Calu3 (cell line): ENCODE measurements at places on chromosomes 5 and 9. TPM values are rescaled to one million over a fixed set of nuclear protein-coding genes. Genes with fewer than 3 reads are reported as not detected.

- no peak overlapping the region for H3K27ac ChIP-seq
- peaks cover 97% of the 10 kb centered on the region for H3K27me3 ChIP-seq
- no peak for DNase-seq
- H3K36me3 ChIP-seq, result no peaks in the 10 kb centered on the region
These were observed 9.8 kb downstream of the NTNG2 start for GRCh38 chr9:132171702-132172101.

GRCh38 chr5:14488709-14489108 lies 92.9 kb upstream of the OTULINL start:
- no peak for DNase-seq
- H3K36me3 ChIP-seq, result peaks cover 48% of the 10 kb centered on the region
- no peak overlapping the region for H3K4me3 ChIP-seq
- H3K27ac ChIP-seq, result no peak overlapping the region
- no peaks in the 10 kb centered on the region for H3K4me1 ChIP-seq
- no peaks in the 10 kb centered on the region for H3K27me3 ChIP-seq

DNA sequence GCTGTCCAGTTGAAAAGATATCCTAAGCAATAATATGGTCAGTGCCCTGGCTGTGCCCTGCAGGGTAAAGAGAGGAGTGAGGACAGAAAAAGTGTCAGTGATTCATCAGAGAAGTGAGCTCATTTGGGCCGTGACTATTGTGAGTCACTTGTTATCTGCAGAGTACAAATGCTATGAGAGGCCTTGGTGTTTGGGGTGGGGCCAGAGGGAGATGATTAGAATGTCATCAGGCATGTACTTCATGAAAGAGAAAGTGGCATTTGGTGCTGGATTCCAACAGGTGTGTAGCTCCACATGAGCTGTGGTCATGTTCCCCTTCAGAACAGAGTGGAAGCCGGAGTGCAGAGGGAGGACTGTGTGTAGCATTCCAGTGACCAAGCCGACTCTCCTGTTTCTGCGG lies 174.1 kb downstream of the KDM4C start:
- no peaks in the 10 kb centered on the region for H3K27me3 ChIP-seq
- no peak overlapping the region for H3K27ac ChIP-seq
- DNase-seq, result no peak
- H3K36me3 ChIP-seq, result no peaks in the 10 kb centered on the region
- no peak overlapping the region for H3K4me3 ChIP-seq

DNA sequence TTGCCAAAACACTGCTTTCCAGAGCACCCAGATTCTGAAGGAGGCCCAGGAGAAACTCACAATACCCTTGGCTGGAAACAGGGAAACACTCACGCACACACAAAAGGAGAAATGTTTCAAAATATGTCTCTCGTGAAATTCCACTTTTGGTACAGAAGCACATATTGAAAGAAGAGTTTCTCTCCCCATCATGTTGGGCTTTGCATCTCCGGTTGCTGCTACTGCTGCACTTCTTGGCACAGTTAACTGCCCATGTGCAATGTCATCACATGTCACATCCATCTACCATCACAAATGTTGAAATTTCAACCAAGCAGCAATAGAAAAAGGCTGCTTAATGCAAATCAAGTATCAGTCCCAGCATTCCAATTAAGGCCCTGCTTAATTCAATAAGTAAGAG lies 72.1 kb downstream of the ABCA1 start:
- no peak overlapping the region for H3K4me3 ChIP-seq
- no peaks in the 10 kb centered on the region for H3K36me3 ChIP-seq
- H3K4me1 ChIP-seq, result peaks cover 35% of the 10 kb centered on the region
- DNase-seq, result no peak
- H3K27me3 ChIP-seq, result no peaks in the 10 kb centered on the region

DNA sequence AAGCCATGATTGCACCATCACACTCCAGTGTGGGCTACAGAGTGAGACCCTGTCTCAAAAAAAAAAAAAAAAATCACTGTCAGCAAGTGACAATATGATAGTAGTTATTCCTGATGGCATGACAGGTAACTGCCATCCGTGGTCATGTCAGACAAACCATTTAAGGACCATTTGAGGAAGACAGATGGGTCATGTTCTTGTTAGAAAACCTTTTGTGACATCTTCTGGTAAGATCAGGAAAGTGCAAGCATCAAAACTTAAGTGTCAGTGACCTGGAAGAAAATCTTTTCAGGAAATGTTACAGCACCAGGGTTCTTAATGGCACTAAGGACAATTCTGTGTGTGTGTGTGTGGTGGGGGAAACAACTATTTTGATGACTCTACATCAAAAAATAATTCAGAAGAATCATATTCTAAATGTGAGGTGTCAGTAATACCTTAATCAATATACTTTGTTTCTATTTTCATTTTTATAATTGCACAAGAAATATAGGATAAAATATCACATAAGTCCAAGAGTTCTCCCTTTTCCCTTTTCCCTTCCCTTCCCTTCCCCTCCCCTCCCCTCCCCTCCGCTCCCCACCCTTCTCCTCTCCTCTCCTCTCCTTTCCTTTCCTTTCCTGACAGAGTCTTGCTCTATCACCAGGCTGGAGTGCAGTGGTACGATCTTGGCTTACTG lies 17.8 kb downstream of the SLC38A9 start:
- no peak overlapping the region for H3K4me3 ChIP-seq
- no peak overlapping the region for H3K27ac ChIP-seq
- H3K27me3 ChIP-seq, result no peaks in the 10 kb centered on the region
- peaks cover 14% of the 10 kb centered on the region for H3K4me1 ChIP-seq
- no peak for DNase-seq

- peaks cover 27% of the 10 kb centered on the region for H3K36me3 ChIP-seq
- no peak overlapping the region for H3K27ac ChIP-seq
- no peak for DNase-seq
- H3K4me3 ChIP-seq, result no peak overlapping the region
- H3K4me1 ChIP-seq, result peaks cover 9% of the 10 kb centered on the region
These were observed 6.2 kb downstream of the CAMSAP1 start for GRCh38 chr9:135901031-135901758.

DNA sequence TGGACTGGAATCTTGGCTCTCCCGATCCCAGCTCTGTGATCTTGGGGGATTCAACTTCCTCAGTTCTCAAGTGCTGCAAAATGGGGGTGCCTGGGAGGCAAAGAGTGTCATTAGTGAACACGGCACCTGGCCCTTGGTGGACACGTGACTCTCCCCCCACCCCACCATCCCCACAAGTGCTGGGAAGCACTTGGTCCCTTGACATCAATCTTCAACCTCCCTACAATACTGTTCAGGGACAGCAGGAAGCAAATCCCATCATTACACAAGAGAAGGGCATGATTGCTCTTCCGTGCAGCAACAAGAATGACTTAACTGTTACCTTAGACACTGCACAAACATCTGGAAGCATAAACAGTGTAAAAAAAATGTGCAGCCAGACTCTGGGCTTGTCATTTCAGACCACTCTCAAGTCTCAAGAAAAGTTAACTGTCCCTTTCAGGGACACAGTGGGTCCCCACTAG lies 61.4 kb downstream of the PSMB7 start:
- H3K4me3 ChIP-seq, result no peak overlapping the region
- H3K27ac ChIP-seq, result no peak overlapping the region
- peaks cover 64% of the 10 kb centered on the region for H3K36me3 ChIP-seq

DNA sequence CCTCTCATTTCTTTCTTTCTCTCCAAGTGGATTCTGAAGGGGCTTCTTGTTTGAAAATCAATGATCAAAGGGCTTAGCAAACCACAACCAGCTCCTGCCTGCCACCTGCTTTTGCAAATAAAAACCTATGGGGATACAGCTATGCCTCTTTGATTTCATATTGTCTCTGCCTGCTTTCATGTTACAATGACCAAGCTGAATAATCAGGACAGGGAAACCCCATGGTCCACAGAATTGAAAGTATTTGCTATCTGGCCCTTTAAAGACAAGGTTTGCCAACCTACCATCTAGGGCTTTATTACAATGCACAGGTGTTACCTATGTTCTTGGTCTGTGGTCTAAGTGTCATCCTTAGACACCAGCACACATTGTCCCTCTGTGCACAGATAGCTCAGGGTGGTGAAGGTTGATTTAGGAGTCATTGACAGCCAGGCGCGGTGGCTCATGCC lies 28.8 kb upstream of the PLIN2 start:
- no peak overlapping the region for H3K4me3 ChIP-seq
- H3K27ac ChIP-seq, result no peak overlapping the region
- H3K36me3 ChIP-seq, result no peaks in the 10 kb centered on the region

The LMX1B gene
- total RNA-seq, result not detected in 2 replicates

DNA sequence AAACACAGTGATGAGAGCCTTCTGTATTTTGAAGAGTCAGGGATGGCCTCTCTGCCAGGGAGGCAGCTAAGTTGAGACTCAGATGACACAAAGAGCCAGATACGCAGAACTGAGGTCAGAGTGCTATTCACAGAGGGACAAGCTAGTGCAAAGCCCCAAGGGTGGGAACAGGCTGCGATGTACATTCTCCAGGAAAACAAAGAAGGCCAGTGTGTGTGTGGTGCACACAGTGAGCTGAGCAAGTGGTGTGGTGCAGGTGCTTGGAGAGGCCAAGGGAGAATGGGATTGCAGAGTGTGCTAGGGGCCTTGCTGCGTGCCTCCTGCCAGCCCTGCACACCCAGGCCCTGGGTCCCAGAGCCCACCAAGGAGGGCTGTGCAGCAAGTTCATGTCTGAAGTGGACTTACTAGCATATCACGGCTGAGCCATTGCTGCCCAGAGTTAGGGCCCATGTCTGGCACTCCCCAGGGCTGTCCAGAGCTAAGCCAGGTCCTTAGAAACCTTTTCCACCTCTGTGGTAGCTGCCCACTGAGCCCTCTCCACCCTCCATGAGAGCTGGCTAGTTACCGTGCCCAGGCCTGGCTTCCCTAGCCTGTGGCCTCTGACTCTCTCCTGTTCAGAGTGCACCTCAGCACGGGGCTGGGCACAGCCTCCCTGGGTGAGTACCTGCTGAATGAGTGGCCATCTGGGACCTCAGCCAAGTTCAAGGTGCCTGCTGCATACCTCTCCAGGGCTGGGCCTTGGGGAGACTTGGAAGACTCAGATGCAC lies 9.3 kb downstream of the SLC25A48 start:
- H3K27ac ChIP-seq, result no peak overlapping the region
- no peaks in the 10 kb centered on the region for H3K4me1 ChIP-seq
- H3K4me3 ChIP-seq, result no peak overlapping the region
- H3K27me3 ChIP-seq, result peaks cover 51% of the 10 kb centered on the region

The CDKN2B-AS1 gene
- 8.9 and 10.5 TPM in 2 replicates for total RNA-seq

The CATSPER3 gene
- total RNA-seq, result 1.4 and 1.5 TPM in 2 replicates
